ENCODE measurements at places on chromosomes 7 and 10.

GRCh38 chr7:130218806-130219620 is 11.4 kb downstream of the SSMEM1 start:
- DNase-seq, result no peak

DNA sequence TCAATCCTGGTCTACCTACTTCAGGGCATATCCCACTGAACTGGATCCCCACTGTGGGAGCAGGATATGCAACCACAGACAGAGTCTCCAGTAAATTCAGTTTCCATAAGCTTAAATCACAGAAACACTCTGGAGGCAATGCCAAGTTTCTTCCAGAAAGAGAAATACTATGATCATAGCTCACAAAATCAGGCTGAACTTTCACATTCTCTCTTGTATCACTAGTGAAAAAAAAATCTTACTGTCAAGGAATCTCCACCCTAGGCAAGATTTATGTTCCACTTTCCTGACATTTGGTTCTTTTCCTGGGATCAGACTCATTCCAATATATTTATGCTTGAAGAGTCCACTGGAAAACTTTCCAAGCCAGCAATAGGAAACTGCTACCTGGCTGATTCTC is 749.0 kb downstream of the SUGCT start:
- DNase-seq, result no peak

DNA sequence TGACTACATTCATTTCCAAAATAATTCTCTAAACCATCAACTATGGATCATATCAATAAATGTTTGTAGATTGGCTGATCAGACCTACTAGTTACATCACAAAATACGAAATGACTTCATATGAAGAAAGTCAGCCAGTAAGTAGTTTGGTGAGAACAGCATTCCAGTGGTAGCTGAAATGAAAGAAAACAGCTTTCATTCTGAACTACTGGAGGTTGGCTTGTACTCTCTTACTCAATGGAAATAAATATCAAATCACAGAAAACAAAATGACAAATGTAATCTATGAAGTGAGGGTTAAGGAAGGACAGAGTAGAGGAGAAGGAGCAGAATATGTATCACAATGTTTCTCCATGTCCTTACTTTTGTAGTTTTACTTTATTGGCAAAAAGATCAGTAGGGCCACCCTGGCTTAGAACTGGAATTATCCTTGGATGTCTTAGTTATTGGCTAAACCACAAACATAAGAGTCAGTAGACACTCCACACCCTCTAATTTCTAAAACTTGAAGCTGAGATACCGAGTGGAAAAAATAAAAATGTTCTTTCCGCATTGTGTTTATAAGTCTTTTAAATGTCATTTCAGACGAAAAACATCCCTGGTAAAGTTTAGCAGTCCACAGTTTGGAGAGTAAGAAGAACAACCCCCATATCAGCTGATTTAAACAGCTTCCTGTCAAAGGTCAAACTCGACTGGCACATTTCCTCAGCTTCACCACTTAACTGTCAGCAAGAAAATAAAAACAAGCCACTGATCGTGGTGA is 74.0 kb upstream of the DGKI start:
- DNase-seq, result no peak

DNA sequence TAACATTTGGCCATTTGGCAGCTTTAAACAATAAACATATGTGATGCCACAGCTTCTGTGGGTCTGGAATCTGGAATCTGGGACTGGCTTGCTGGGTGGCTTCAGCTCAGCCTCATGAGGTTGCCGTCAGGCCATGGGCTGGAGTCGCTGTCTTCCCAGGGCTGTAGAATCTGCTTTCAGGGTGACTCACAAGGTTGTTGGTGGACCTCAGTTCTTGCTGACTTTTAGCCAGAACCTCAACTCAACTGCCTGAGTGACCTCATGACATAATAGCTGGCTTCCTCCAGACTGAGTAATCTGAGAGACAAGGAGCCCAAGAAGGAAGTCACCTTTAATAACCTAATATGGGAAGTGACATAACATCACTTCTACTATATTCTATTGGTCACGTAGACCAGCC is 44.6 kb upstream of the TSPAN13 start:
- DNase-seq, result no peak

- DNase-seq, result no peak
Measured at GRCh38 chr10:1193561-1193960, 137.4 kb downstream of the WDR37 start.

Data from CD4-positive, alpha-beta T cell treated with Interleukin-12 subunit alpha and Interleukin-12 subunit beta, for 1 hour (primary cell).